Activated CD4-positive, CD25-positive, alpha-beta regulatory T cell treated with anti-CD3 and anti-CD28 coated beads, Interleukin-2, amount 50 U/mL, for 16 hours (primary cell): ENCODE measurements at places on chromosomes 16 and 17.

GRCh38 chr17:79834565-79835469 is 4.4 kb downstream of the CBX4 start:
- no peak for DNase-seq

DNA sequence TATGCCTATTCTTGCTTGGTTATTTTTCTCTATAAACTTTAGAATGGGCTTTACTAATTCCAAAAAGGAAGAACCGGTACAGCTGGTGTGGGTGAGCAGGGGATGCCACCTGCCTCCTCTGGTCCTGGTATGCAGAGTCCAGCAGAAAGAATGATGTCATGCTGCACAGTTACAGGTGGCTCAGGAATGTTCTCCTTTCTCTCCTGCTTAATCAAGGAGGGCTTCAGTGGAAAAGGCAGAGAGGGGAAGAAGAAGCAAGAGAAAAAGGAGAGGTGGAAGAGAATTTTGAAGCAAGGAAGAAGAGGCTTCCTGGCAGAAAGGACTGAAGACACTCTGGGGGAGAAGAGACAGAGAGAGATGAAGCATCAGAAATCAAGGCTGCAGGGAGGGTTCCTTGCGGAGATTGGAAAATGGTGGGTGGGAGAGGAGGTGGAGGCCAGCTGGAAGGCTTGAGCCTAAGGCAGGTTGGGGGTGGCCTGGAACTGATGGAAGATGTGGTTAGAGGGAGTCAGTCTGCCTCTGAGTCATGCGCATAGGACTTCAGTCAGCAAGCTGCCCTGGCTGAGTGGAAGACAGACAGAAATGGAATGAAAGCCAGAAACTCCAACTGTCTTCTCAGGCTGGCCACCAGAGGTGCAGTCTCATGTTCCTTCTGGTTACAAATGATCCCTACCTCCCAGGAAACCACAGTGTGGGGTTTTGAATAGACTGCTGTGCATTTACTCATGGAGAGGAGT is 64.6 kb upstream of the CRHR1 start:
- no peak for DNase-seq

DNA sequence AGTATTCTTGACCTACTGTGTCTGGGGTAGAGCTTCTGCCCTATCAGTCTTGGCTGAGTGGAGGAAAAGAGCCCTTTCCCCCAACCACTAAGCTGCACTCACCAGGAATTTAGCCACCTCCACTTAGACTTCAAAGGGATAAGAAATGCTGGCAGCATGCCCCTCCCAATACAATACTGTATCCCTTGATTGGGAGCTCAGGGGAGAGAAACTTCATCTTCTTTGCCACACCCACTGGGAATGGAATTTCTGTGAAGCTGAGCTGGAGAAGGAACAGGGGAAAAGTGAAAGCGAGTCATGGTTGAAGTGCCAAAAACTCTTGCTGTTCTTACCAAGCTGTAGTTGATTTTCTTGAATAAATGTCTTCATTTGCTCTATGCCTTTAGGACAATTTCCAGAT is 68.8 kb downstream of the CEP112 start:
- DNase-seq, result no peak

GRCh38 chr16:66212428-66212827 is 154.1 kb upstream of the CDH5 start:
- no peak for DNase-seq

GRCh38 chr16:49502136-49502881 is 128.7 kb downstream of the C16orf78 start:
- DNase-seq, result no peak

- no peak for DNase-seq
Observed at GRCh38 chr17:7328840-7329373, at the start of gene NEURL4. Gene NEURL4 (minus strand): TSS chr17:7329335. CDS start chr17:7329312, 23 bp downstream.

DNA sequence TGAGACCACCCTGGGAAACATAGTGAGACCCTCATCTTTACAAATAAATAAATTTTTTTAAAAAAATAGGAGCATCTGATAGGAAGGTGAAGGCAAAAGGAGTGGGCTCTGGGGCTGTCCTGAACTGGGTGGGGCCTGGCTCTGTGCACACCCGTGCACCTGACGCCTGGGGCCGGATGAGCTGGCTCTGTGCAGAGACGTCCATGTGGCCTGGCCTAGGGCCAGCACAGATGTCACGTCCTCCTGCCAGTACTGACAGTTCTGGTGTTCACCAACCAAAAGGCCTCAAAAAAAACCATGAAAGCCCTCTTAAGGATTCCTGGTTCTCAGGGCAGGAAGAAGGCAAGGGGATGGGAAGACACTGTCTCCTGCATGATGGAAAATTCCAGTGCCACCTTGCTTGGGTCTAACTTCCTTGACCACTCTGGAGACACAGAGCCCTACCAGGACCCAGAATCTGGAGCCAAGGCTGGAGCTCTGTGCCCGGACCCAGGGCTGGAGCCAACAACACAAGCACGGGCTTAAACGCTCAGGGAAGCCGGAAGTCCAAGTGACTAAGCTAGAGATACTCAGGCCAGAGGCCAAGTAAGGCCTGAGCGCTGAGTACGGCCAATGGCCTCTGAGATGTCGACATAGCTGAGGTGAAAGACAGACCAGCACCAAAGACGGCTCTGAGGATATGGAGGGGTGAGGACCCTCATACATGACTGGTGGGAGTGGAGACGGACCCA is 32.9 kb downstream of the COPRS start:
- no peak for DNase-seq

DNA sequence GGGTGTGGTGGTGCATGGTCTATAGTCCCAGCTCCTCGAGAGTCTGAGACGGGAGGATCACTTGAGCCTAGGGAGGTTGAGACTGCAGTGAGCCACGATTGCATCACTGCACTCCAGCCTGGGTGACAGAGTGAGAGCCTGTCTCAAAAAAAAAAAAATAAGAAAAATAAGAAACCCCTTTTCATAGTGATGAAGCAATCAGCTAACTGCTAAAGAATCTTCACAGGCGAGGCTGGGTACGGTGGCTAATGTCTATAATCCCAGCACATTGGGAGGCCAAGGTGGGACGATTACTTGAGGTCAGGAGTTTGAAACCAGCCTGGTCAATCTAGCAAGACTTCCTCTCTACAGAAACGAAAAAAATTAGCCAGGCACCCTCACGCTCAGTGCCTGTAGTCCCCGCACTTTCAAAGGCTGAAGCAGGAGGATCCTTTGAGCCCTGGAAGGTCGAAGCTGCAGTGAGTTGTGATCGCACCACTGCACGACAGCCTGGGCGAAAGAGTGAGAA is 760 bp downstream of the SLFN12L start:
- no peak for DNase-seq

- no peak for DNase-seq
Observed at GRCh38 chr17:46942441-46943217, 19.7 kb downstream of the GOSR2 start.

GRCh38 chr17:75277664-75278071 is 6.6 kb upstream of the MIF4GD start:
- DNase-seq, result no peak

DNA sequence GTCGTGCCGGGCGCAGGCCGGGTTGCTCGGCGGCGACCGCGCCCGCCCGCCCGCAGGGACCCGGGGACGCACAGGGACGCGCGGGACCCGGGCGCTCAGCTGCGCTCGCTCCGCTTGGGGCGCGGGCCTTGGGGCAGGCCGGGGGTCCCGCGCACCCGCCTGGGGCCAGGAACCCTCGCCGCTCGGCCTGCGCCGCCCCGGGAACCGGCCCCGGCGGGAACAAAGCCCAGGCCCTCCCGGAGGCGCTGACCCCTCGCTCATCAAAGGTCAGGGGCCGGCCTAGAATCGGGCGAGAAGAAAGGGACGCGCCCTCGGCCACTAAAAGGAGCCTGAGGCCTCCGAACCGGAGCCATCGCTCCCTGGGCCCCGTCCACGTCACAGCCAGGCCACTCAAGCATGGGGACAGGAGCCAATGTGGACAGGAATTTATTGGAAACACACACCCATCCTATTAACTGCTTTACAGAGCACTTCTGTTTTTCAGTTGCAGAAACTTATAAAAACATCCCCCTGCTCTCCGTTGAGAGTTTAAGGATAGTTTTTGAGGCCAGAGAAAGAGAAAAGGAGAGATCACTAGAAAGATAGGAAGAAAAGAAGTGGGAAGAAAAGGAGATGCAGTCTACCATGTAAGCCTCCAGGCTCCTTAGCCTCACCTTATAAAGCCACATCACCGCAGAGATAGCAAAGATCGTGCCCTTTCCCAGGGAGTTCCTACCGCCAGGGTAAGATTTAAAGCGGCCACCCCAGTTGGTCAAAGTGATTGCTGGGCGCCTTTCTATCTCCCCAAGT is 558 bp upstream of the ZFHX3 start:
- DNase-seq, result no peak

GRCh38 chr17:45246861-45247428 is 14.9 kb downstream of the SPATA32 start:
- DNase-seq, result no peak

DNA sequence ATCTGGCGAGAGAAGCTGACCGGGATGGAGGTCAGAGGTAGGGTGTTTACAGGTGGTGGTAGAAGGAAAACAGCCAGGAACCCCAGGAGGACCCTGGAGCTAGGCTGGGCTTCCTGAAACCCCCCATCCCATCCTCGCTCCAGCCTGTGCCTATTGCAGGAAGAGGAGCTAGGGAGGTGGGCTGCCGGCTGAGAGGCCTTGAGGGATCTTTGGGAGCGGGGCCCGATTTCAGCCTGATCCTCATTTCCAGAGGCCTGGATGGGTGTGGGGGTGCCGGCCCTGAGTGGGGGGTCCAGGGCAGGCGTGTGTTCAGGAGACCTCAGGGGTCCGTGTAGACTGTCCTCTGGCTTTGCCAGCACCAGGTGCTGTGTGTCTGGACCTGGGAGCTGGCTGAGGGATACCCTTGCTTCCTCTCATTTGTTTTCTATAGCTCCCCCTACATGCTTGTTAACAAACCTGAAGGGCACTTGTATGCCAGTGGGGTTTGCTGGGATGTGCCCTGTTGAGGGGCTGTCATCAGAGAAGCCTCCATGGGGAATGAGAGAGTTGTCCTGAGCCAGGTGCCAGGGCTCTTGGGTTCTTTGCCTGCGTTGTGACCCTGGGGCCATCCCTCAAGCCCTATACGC is 18.9 kb upstream of the RAP1GAP2 start:
- DNase-seq, result no peak

GRCh38 chr17:50144355-50144754 is 6.1 kb downstream of the PPP1R9B start:
- DNase-seq, result no peak

DNA sequence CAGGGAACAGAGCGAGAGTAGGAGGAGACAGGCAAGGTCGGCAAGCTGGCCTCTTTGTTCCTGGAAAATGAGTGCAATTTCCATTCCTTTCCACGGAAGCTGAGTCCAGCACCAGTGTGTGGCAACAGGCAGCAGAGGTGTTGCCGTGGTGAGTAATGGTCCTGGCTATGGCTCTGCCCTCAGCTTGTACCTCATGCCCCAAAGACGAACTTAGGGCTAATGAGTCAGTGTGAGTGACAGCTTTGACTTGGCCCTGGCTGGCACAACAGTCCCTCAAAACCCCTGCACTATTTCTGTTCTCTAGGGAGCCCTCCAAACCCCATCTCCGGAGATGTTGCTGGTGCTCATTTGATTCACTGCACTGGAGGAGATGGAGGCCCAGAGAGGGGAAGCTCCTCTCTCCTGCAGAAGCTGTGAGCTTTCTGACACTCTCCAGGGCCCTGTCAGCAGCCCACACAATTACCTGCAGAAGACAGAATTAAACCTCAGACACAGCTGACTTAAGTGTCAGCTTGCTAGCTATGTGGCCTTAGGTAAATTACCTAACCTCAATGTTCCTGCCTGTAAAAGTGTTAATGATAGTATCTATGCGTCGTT is 129.9 kb downstream of the TMEM132E start:
- DNase-seq, result no peak

GRCh38 chr17:76810956-76811355 is 57.2 kb upstream of the MGAT5B start:
- DNase-seq, result no peak

DNA sequence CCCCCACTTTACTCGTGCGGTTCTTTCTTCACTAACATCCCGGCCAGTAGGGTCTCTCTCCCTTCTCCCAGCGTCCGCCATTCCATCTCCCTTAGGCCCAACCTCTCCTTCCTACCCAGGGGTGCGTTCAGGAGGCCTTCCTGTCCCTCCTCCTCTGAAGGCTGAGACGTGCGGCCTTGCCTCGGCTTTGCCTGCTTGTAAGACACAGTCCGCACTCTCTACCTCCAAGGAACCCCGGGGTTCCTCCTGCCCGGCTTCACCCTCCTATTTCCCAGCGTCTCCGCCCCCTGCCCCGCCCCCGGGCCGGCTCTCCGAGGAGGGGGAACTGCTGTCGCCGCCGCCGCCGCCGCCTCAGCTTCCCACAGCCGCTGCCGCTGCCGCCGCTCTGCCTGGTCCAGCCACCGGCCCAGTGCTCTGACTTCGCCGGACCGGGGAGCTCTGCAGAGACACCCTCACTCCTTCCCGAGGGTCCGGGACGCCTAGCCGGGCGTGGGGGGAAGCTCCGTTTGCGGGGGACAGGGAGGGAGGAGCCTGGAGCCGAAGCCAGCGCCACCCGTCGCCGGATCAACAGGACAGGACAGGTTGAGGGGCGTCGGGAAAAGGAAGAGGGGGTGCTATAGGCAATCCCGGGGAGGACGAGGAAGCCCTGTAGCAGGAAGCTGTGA is 1.2 kb upstream of the FGF11 start:
- DNase-seq, result no peak

- no peak for DNase-seq
Observed at GRCh38 chr17:35368081-35368830, 5.2 kb downstream of the SLFN11 start.

DNA sequence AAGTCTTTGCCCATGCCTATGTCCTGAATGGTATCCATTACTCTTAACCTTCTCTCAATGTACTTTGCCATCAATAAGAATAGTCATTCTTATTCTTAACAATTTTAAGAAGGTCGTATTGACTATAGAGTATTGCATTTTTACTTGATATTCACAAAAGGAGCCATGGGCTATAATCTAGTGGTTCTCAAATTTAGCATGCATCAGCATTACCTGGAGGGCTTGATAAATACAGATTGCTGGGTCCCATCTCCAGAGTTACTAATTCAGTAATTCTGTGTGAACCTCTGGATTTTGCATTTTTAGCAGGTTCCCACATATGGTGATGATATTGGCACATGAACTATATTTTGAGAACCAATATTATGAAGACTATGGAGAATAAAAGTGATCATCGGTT is 89.6 kb downstream of the ABCA8 start:
- no peak for DNase-seq

GRCh38 chr17:65952015-65952414 is 239.9 kb downstream of the CEP112 start:
- DNase-seq, result no peak

DNA sequence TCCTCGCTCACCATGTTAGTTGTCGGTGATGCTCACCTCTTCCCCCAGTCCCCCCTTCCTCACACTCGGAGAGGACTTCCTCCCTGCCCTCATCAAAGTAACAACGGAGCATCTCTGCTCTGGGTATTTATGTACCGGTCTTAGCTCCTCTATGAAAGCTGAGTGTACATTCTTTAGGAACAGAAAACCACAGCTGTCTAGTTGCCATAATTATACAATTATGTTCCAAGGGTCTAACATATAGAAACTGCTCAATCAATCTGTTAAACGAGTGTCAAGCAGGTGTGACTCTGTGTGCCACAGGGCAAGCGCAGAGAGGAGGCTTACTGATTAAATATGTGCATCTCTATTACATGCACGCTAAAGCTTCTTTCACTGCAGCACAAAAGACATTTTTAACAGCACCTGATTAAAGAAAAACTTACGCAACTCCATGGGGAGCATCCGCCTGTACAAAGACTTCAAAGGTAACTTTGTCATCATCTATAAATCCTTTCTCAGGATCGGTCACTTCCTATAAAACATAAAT is 37.8 kb downstream of the LITAFD start:
- DNase-seq, result no peak
